ENCODE measurements at places on chromosomes 4 and X. TPM values are rescaled to one million over a fixed set of nuclear protein-coding genes. Genes with fewer than 3 reads are reported as not detected.
A peak's percentile ranks its signal among the peaks of the same experiment; 100 is the strongest.

The SFRP2 gene
- total RNA-seq, result 0.30 TPM

The SSX4 gene
- total RNA-seq, result not detected

DNA sequence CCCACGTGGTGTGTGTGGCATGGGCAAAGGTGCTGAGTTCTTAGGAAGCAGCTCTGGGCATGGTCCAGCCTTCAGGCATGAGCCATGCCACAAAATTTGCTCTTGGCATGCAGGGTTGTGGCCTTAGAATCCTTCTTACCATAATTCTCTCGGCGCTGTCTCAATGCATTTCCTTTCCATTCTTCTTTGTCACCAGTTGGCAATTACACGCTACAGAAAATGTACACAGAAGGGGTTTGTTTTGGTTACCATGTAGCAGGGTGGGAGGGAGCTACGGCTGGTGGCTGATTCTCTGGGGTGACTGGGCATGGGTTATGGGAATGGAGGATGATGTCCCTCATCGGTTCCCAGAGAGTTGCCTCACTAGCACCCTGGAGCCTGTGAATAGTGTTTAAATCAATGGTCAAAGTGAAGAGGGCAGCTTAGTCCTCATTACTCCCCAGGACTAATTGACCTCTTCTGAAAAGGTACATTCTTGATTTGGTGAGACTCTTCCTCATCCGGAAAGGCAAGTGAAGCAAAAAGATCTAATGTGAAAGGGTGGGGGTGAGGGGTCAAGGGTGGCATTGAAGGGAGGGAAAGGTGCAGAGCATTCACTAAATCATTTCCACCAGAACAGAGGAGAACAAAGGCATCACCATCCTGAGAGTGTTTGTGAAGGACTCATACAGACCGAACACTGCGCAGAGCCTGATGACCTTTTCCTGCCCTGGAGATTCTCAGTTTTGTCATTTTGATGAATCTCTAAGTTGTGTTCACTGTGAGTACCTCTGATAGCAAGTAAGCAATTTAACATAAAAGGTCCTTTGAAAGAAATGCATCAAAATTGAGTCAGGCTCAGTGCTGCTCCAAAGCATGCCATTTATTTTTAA is 199.8 kb upstream of the SFRP2 start:
- no peaks in the 10 kb centered on the region for H3K27me3 ChIP-seq
- no peak overlapping the region for H3K4me3 ChIP-seq
- DNase-seq, result no peak
- H3K27ac ChIP-seq, result no peak overlapping the region
- H3K36me3 ChIP-seq, result no peaks in the 10 kb centered on the region

DNA sequence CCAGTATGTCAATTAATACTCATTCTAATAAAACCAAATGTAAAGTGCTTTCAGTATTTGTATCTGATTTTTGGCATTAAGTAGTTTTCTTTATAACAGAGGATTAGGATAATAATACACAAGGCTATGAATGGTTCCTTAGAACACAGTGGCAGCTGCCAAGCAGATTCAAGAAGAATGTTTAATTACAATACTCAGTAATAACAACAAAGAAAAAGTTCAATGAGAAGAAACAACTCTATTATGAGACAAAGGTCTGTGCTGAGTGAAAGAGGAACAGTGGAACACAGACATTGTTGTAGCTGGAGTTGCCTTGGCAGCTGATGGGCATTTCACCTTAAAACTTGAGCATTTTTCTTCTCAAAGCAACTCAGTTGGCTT is 502.6 kb upstream of the NR3C2 start:
- DNase-seq, result no peak
- H3K4me3 ChIP-seq, result no peak overlapping the region
- H3K4me1 ChIP-seq, result no peaks in the 10 kb centered on the region
- no peaks in the 10 kb centered on the region for H3K27me3 ChIP-seq
- no peaks in the 10 kb centered on the region for H3K36me3 ChIP-seq

DNA sequence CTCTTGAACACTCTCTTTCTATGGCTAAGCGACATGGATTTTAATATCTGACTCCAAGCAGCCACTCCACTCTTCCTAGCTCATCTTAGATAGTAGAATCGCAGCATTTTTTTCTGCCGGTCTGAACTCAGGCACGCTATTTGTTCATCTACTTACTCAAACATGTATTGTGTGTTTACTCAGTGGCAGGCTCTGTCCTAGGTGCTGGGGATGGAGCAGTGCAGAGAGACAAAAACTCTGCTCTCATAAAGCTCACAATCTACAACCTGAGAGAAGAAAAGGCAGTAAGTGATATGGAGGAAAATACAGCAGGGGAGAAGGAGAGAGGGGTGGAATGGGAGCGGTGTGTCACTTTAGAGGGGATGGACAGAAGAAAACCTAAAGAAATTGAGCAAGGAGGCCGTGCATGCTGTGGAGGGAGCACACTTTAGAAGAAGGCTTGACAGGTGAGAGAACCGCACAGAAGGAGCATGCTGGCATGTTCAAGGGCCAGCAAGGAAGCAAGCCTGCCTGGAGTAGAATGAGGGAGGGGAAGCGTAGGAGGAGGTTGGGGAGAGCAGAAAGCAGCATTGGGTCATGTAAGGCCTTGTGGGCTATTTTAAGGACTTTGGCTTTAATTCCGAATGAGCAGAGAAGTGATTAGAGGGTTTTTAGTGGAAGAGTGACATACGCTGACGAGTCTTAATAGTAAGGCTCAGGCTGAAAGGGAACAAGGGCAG is 132.0 kb downstream of the ANK2 start:
- H3K36me3 ChIP-seq, result no peaks in the 10 kb centered on the region
- H3K27ac ChIP-seq, result peak overlapping the region; percentile 80
- H3K4me1 ChIP-seq, result peaks cover 44% of the 10 kb centered on the region
- no peak overlapping the region for H3K4me3 ChIP-seq

DNA sequence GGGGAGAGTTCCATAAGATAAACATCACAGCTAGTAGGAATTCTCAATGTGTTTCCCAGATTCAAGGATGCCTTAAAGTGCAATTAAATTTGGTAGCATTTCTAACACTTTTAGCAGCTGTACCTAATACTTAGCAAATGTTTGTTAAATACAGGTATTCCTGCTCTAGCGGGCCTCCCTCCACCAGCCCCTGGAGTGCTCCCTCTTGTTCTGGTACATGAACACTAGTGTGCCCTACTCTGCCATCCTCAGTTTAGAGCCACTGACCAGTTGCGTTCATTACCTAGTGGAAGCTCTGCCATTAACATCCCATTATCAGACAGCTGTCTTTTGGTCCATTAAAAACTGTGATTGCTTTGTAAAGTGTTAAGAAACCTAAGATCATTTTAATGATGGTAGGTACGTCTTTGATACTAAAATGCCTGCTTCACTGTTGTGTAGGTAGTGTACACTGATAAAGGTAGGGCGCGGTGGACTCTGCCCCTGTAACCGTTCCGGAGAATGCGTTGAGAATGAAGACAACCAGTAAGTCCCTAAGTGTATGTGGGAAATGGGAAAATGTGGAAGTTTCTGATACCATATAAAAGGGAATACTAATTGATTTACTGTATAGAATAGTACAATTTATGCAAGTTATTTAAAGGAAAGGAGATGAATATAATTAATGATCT is 21.7 kb downstream of the KIAA0232 start:
- peaks cover 10% of the 10 kb centered on the region for H3K4me1 ChIP-seq
- no peaks in the 10 kb centered on the region for H3K27me3 ChIP-seq
- no peak overlapping the region for H3K27ac ChIP-seq
- no peak for DNase-seq
- no peak overlapping the region for H3K4me3 ChIP-seq

GRCh38 chrX:69614886-69615285 is 1.0 kb upstream of the EDA start:
- no peak overlapping the region for H3K4me3 ChIP-seq
- H3K27me3 ChIP-seq, result peaks cover 18% of the 10 kb centered on the region
- no peaks in the 10 kb centered on the region for H3K4me1 ChIP-seq
- no peak for DNase-seq
- no peak overlapping the region for H3K27ac ChIP-seq

DNA sequence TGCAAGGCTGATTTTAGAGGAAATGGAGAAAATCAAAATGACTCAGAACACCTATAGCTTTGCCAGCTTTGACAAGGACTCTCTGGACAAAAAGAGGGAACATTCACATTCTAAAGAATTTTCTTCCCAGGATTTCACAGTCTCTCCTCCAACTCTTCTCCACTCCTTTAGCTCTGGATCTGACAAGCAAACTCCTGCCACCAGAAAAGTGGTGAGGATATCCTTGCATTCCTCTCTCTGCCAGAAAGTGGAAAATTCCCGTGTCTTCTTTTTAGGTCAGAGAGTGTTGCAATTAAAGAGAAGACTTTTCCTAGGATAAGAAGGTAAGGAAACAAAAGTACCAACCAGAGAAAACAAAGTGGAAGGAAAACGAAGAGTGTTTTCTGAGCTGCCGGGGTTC is 16.1 kb upstream of the PDGFRA start:
- no peak overlapping the region for H3K4me3 ChIP-seq
- no peaks in the 10 kb centered on the region for H3K27me3 ChIP-seq
- H3K4me1 ChIP-seq, result peaks cover 3% of the 10 kb centered on the region
- no peak overlapping the region for H3K27ac ChIP-seq

DNA sequence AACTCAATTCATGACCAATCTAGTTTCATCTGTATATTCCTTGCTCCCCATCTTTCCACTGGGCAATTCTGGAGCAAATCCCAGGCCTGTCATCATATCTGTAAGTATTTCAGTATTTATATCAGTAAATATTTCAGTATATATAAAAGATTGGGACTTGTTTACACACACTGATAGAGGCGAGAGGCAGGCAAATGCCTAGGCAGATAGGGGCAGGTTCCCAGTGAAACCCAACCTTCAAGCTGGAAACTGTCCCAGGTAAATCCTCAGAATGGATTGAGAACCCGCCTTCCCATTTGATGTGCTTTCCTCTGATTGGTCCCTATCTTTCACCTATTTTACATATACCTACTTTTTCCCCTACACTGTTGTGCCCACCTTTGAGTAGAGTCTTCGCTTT is 23.8 kb upstream of the TBC1D1 start:
- H3K4me1 ChIP-seq, result peaks cover 9% of the 10 kb centered on the region
- H3K36me3 ChIP-seq, result peaks cover 2% of the 10 kb centered on the region
- no peak overlapping the region for H3K27ac ChIP-seq
- H3K4me3 ChIP-seq, result no peak overlapping the region
- no peaks in the 10 kb centered on the region for H3K27me3 ChIP-seq
- DNase-seq, result no peak

- DNase-seq, result no peak
- no peaks in the 10 kb centered on the region for H3K4me1 ChIP-seq
- no peaks in the 10 kb centered on the region for H3K27me3 ChIP-seq
- H3K27ac ChIP-seq, result no peak overlapping the region
These were observed 816.1 kb downstream of the CCSER1 start for GRCh38 chr4:90943311-90943710.

Measured in cardiac muscle cell (in vitro differentiated cells and primary cell).